CD4-positive, CD25-positive, alpha-beta regulatory T cell (primary cell): ENCODE measurements at places on chromosomes 2 and 18. TPM values are rescaled to one million over a fixed set of nuclear protein-coding genes. Genes with fewer than 3 reads are reported as not detected.

- DNase-seq: no peak
These were observed 596.1 kb upstream of the ZEB2 start for GRCh38 chr2:145116056-145116455.

SNORC gene
- total RNA-seq: 1.3 TPM

GRCh38 chr2:177679611-177680605 lies 287.3 kb downstream of the AGPS start:
- no peak for DNase-seq

MEP1B gene
- total RNA-seq: 0.42 TPM

GRCh38 chr2:227661025-227661649 lies 5.5 kb upstream of the SCYGR5 start:
- DNase-seq: no peak

HOXD4 gene
- not detected for total RNA-seq

TPO gene
- total RNA-seq: 0.27 TPM

DNA sequence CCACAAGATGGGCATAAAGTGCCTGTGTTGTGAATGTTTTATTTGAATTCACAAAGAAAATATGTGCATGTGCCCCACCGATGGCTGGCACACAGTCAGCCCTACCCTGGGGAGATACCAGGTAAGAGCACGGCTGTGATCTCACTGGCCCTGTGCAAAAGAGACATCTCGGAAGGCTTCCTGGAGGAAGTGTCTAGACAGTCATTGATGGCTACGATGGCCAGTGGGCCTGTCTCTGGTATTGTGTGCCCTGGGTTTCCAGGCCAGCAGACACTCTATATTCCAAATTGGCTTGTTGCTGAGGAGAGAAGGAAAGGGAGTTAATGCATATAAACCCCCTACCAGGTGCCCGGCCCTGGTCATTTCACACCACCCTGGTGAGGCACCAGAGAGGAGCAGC lies 211.7 kb downstream of the GLI2 start:
- DNase-seq: no peak

- no peak for DNase-seq
These were observed 91.9 kb upstream of the ANKRD30BL start for GRCh38 chr2:132253496-132254305.

ADD2 gene
- total RNA-seq: 0.67 TPM

DNA sequence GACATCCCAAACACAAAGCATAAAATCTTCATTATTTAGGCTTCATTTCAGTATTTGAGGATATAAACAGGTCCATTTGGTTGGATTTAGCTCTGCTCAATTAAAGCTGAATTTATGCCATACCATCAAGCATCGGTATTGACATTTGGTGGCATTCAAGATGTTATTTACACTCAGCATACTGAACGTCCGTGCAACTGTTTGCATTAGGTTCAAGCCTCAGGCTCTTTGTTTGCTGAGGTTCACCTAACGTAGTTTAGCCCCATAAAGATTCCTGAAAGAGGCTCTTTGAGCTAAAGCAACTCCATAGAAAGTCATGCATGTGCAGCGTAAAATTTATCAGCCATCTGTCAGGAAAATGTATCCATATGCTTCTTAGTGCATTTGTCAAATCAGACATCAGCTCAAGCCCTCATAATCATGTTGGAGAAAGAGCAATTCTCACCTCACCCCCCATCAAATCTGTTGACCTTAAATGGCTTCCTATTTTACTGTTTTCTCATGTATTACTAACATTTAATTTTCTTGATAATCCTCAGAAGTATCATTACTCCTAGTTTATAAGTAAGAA lies 366.9 kb downstream of the EPHA4 start:
- no peak for DNase-seq

DNA sequence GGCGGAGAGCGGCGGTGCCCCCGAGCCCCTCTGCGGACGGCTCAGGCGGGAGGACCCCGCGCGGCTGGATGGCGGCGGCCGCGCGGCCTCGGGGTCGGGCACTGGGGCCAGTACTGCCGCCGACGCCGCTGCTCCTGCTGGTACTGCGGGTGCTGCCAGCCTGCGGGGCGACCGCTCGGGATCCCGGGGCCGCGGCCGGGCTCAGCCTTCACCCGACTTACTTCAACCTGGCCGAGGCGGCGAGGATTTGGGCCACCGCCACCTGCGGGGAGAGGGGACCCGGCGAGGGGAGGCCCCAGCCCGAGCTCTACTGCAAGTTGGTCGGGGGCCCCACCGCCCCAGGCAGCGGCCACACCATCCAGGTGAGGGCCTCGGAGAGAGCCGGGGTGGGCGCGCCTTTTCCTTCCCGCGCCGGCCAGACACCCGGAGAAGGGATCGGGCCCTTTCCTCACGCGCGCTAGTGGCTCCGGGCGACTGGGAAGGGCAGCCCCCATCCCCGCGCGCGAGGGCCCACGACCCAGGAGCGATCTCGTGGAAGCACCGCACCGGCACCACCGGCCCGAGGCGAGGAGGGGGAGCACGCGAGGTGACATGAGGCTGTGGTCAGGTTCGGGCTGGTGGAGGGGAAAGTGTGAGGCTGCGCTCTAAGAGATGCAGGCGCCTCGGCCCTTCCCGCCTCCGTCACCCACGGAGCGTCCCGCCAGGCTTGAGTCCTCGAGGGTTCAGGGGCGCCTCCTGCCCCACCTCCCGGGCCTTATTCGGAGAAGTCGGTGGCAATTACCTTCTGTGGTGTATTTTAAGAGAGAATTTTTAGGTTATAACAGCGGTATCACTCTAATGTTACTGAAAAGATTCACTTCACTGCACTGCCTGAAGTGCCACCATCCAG lies 607 bp downstream of the LAMA3 start:
- DNase-seq: no peak

TM4SF20 gene
- not detected for total RNA-seq

DNA sequence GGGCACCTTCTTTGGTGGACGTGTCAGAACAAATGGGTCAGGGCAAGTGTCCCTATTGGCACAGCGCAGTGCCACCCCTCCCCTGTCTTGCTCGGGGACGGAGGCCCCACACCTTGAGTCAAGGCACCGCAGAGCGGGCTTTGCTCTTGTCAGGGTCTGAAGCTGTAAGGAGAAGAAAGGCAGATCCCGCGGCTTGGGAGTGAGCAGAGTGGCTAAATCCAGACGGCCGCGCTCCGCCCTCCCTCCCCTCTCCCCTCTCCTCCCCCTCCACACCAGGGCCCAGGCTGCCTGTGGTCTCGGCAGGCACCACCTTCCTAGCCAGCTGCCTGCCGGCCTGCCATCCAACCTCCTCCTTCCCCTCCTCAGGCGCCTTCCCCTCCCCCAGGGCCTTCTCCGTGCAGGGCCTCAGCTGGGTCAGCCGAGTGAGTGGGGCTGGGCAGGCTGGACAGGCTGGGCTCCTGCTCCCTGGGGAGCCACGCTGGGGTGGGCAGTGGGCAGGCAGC lies 25.8 kb downstream of the SPEG start:
- no peak for DNase-seq

GRCh38 chr2:58514252-58514651 lies 273.1 kb upstream of the FANCL start:
- no peak for DNase-seq

DNA sequence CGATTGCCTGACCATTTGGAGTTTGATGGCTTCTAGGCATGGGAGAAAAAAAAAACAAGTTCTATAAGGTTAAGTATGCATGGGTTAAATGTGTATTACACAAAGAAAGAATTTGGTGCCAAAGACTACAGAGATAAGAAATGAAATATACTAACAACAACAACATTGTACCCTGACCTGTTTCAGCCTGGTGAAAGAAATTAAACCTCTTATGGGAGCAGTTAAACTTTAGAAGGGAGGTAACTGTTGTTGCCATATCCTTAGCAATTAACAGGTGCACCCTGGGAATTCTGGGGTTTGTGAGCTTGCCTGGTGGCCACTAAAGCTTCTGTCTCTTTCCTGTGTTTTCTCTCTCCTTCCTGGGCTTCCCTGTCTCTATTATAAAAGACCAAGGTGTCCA lies 6.5 kb upstream of the IFIH1 start:
- DNase-seq: no peak

- no peak for DNase-seq
These were observed 365.4 kb upstream of the FSIP2 start for GRCh38 chr2:185373229-185373628.

ATP8B1 gene
- total RNA-seq: not detected

- DNase-seq: peak; percentile 64
These were observed 36.8 kb downstream of the MOGAT1 start for GRCh38 chr2:222708274-222708710.

- no peak for DNase-seq
These were observed 17.1 kb downstream of the DYNAP start for GRCh38 chr18:54608028-54608642.

GRCh38 chr2:109135359-109136197 lies 6.6 kb downstream of the SH3RF3 start:
- DNase-seq: no peak

- DNase-seq: no peak
These were observed 38.4 kb downstream of the CAPN13 start for GRCh38 chr2:30768708-30769480.

- no peak for DNase-seq
These were observed 101.1 kb downstream of the GALNT3 start for GRCh38 chr2:165692906-165693305.

EIPR1 gene
- 26.6 TPM for total RNA-seq

GRCh38 chr2:197269815-197270214 lies 40.8 kb downstream of the ANKRD44 start:
- DNase-seq: no peak

ALPG gene
- not detected for total RNA-seq

DNA sequence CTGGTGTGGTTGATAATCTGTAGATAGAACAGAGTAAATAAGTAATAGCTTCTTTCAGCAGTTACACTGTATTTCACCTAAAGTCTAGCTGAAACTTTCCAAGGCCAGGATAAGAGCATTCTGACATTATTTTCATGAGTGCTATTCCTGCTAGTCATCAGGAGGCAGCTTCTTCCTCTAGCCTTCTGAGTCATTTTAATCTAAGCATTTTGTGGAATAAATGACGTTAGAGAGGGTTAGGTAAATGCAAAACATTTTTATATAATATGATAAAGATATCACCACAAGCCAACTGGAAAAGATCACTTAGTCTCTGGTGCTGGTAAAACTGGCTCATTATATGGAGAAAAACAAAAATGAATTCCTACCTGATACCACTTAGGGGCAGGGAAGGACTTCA lies 138.5 kb downstream of the MEP1B start:
- DNase-seq: no peak

PMAIP1 gene
- total RNA-seq: 326 TPM

DNA sequence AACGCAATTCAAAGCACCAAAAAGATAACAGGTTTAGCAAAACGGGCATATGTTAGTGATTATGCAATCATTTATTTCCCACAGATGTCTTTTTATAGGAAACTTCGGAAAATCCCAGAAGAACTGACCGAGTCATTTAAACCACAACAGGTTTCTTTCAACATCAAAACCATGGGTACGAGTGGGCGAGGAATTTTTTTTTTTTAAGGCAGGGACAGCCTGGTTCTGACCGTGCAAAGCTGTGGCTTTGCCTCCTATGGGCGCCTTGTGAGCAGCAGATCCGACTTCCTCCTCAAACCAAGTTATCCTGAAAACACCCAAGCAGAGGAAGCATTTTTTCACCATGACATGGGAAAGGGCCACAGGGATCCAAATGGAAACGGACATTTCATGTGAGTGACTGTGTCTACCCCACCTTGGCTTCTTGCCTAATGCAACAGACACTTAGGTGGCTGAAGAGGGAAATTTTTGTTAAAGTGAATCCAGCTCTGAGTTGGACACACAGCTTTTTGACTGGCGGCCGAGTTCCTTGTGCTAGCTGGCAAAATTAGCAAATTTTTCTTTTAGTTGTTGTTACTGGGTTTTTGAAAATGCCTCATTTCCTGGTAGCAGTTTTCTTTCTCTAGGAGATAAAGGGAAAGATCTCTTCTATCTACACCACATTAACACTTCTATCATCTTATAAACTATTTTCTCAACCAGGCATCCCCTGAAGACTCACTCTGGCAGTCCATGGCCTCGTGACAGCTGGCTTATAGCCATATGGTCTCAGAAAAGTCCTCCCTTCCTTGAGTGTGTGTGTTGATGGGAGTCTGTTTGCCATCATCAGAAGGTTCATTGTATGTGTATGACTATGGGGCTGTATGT lies 487.4 kb upstream of the ZEB2 start:
- no peak for DNase-seq

CRYGD gene
- 0.69 TPM for total RNA-seq

CENPO gene
- total RNA-seq: 9.2 TPM

SULT1C4 gene
- 0.62 TPM for total RNA-seq

DNA sequence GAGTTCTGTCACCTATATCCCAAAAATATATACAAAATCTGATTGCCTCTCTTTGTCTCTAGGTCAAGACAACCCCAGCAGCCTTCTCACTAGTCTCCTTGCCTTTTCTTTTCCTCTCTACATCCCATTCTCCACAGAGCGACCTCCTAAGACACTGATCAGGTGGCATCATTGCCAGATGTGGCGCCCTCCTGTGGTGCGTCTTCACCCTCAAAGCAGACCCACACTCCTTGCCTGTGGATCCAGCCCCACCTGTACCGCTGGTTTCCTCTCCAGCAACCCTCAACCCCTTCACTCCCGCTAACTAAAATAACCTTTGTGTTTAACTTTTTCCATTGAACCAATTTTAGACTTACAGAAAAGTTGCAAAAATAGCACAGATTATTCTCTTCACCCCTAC lies 273.3 kb downstream of the GLI2 start:
- no peak for DNase-seq

AGFG1 gene
- 64.0 TPM for total RNA-seq

DNA sequence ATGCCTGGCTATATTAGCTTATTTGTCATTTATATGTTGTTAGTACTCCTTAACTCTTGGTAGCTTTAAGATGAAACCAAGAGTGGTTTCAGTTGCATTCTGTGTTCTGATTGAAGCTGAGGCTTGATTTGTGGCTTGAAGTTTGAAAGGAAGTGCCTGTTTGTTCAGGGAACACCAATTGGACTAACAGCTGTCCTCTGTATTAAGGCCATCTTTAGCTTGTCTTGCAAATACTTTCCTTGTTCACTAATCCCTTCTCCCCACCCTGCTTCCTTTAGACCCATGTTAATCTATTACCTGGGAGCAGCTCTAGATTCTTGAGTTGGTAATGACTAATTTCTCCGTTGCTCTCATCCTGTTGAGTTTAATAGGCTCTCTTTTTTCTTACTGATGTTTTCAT lies 13.4 kb downstream of the ITGA6 start:
- DNase-seq: no peak

DNA sequence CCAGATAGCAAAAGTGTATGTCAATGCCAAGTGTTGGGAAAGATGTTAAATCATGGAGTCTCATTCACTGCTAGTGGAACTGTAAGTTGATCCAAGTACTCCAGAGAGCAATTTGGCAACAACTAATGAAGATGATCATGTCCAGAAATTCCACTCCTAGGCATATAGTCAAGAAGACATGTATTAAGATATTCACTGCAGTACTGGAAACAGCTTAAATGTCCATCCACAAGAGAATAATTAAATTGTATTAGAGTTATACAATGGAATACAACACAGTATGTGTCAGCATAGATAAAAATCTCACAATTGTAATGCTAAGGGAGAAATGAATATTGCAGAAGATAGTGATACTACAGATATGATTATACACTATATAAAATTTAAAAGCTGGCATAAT lies 15.2 kb upstream of the LBH start:
- no peak for DNase-seq

- no peak for DNase-seq
These were observed 1211.9 kb upstream of the GYPC start for GRCh38 chr2:125444106-125444505.

GRCh38 chr2:152858594-152859265 lies 140.3 kb downstream of the ARL6IP6 start:
- DNase-seq: no peak

- DNase-seq: no peak
These were observed 8.7 kb downstream of the PCBP1 start for GRCh38 chr2:70095720-70096670.

- no peak for DNase-seq
These were observed 15.3 kb upstream of the REEP1 start for GRCh38 chr2:86352727-86353221.

SOX11 gene
- total RNA-seq: not detected

- DNase-seq: no peak
These were observed 121.5 kb upstream of the CDCA7 start for GRCh38 chr2:173232956-173233744.
